ENCODE measurements at places on chromosomes 13 and 19. TPM values are rescaled to one million over a fixed set of nuclear protein-coding genes. Genes with fewer than 3 reads are reported as not detected.

OR7C1 gene
- total RNA-seq, result not detected

NLRP5 gene
- total RNA-seq, result not detected

LGALS4 gene
- total RNA-seq, result not detected

VSTM2B gene
- total RNA-seq, result 18.8 TPM

SYNE4 gene
- 0.63 TPM for total RNA-seq

ZNF835 gene
- total RNA-seq, result 11.0 TPM

PSG2 gene
- total RNA-seq, result not detected

NLRP7 gene
- not detected for total RNA-seq

DPP9 gene
- 12.5 TPM for total RNA-seq

SPACA4 gene
- not detected for total RNA-seq

Measured in parietal lobe (tissue), 2 donors.